ENCODE measurements at places on chromosomes 12 and 14. TPM values are rescaled to one million over a fixed set of nuclear protein-coding genes. Genes with fewer than 3 reads are reported as not detected.

Gene IL22
- total RNA-seq: not detected

Gene CLEC4A
- not detected for total RNA-seq

Gene PLEKHG7
- not detected for total RNA-seq

Gene OTUB2
- total RNA-seq: 1.4 TPM

Gene NFE2
- total RNA-seq: not detected

- no peak overlapping the region for H3K27ac ChIP-seq
- no peaks in the 10 kb centered on the region for H3K27me3 ChIP-seq
- peaks cover 46% of the 10 kb centered on the region for H3K36me3 ChIP-seq
- no peak for DNase-seq
Observed at GRCh38 chr12:62347922-62348650, 87.9 kb downstream of the USP15 start.

DNA sequence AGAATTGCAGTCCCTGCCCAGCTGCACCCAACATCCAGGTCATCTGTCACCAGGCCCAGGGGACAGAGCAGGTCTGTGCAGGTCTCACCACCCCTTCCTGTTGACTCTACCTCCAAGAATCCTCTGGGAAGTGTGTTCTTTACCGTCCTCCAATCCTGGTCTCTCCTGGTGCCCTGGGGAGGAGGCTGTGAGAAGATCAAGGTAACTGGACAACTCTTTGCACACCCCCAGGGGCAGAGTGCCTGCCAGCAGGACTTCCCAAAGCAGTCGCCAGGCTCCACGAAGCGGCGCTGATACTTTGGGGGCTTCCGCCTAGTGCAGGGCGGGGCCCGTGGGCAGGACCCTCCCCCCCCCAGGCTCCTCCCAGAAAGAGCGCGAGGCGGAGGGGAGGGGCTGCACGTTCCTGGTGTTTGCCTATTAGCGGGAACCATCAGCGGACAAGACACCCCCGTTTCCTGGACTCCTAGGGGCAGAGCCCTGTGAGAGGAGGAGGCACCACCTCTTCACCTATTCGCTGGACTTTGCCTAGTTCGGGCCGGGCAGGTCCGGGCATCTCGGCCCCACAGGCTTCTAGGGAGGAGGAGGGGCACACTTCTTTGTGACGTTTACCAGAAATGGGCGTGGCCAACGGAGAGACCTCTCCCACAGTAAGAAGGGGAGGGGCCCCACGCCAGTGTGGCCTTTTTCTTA, 918.0 kb downstream of the AACS start:
- DNase-seq: no peak
- no peaks in the 10 kb centered on the region for H3K27me3 ChIP-seq
- H3K36me3 ChIP-seq: no peaks in the 10 kb centered on the region
- no peak overlapping the region for H3K4me3 ChIP-seq
- H3K27ac ChIP-seq: no peak overlapping the region
